Activated B cell treated with CpG ODN at 0.5 μM for 24 hours (primary cell): ENCODE measurements at places on chromosomes 2 and 18. TPM values are rescaled to one million over a fixed set of nuclear protein-coding genes. Genes with fewer than 3 reads are reported as not detected.

The LRP1B gene
- total RNA-seq = not detected in 2 replicates

The KCNG2 gene
- total RNA-seq = not detected in 2 replicates

The ADD2 gene
- 12.5 and 15.4 TPM in 2 replicates for total RNA-seq

The TIGD1 gene
- total RNA-seq = 8.1 and 8.8 TPM in 2 replicates

The MREG gene
- 16.2 and 16.6 TPM in 2 replicates for total RNA-seq

The ABHD1 gene
- total RNA-seq = 0.20 and 1.1 TPM in 2 replicates

The KCNF1 gene
- total RNA-seq = not detected in 2 replicates

DNA sequence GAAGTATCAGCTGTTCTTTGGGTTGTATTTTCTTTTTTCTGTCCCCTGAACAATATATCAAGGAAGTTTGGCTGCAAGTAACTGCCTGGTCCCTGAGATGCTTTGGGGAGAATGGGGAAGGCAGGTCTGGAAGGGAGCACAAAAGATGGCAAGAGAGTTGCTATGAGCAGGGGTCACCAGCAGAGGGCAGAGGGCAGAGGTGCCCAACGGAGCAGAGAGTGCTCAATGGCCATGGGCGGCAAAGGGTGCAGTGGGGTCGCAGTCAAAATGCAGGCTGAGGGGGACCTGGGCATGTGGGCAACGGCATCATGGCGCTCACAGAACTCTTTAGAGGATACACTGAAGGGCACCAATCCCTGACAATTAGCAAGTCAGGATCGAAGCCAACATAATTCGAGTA, 107.7 kb upstream of the ATP8B1 start:
- no peak for DNase-seq

- DNase-seq = no peak
Observed at GRCh38 chr2:47815764-47816163, 32.8 kb downstream of the MSH6 start.

GRCh38 chr18:35289727-35290093, 319 bp downstream of the ZSCAN30 start:
- DNase-seq = no peak

- no peak for DNase-seq
Observed at GRCh38 chr2:233252227-233252626, 754 bp downstream of the ATG16L1 start.

- DNase-seq = no peak
Observed at GRCh38 chr2:232518844-232519243, 1.3 kb upstream of the PRSS56 start.

GRCh38 chr2:162915858-162916257, 77.3 kb upstream of the KCNH7 start:
- no peak for DNase-seq

DNA sequence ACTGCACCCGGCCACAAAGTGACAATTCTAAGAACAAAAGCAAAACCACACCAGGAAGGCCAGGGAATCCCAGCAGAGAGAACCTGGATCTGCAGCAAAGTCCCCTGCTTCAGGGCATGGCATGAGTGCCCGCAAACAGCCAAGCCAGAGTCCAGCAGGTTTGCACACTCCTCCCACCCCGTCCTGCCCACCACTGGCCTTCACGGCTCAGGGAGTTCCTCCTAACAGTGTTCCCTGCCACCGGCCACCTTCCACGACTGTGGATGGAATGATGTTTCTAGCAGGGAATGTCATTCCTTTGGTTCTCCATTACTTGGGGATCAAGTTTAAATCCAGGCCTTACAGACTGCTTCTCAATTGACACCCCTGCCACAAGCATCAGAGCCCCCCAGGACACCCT, 42.0 kb upstream of the B3GNT7 start:
- DNase-seq = no peak

DNA sequence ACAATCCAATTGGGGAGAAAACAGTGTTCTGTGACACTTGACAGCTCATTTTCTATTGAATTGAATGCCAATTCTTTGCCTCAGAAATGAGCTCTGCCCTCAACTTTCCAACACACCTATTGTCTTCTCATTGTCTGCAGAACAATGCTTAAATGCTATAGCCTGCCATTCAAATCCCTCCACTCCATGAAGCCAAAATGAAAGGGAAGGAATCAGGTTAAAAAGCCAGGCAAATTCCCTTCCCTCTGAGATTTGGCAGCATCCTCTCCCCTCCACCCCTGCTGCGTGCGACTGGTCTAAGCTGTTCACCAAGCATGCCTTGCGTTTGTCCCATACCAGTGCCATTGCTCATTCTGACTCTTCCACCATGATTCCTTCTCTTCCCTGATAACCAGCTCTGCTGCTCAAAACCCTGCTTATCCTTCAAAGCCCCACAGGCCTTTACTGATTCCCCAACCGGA, 32.4 kb upstream of the TMEM131 start:
- no peak for DNase-seq

DNA sequence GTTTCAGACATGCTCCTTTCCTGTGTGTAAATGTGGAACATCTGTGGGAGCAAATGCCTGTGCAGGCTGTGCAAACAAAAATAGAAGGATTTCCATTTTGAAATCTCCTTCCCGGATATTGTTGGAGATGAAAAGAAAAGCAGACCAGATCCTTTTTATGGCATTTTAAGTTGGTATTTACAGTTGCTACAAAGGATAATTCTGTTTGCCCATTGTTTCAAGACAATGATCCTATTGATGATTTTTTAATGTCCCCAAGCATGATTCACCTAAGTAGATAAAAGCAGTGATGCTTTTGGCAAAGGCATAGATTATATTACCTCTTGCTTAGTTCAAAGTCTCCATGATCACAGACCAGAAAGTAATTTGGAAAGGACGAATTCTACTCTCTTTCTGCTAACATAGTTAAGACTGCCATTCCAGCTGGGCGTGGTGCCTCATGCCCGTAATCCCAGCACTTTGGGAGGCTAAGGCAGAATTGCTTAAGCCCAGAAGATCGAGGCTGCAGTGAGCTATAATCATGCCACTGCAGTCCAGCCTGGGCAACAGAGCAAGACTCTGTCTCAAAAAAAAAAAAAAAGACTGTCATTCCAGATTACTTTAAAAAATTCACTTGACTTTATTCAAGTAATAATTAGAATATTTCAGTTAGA, 209.6 kb upstream of the SLC39A10 start:
- no peak for DNase-seq

GRCh38 chr2:17804358-17804757, 11.9 kb upstream of the MSGN1 start:
- no peak for DNase-seq

DNA sequence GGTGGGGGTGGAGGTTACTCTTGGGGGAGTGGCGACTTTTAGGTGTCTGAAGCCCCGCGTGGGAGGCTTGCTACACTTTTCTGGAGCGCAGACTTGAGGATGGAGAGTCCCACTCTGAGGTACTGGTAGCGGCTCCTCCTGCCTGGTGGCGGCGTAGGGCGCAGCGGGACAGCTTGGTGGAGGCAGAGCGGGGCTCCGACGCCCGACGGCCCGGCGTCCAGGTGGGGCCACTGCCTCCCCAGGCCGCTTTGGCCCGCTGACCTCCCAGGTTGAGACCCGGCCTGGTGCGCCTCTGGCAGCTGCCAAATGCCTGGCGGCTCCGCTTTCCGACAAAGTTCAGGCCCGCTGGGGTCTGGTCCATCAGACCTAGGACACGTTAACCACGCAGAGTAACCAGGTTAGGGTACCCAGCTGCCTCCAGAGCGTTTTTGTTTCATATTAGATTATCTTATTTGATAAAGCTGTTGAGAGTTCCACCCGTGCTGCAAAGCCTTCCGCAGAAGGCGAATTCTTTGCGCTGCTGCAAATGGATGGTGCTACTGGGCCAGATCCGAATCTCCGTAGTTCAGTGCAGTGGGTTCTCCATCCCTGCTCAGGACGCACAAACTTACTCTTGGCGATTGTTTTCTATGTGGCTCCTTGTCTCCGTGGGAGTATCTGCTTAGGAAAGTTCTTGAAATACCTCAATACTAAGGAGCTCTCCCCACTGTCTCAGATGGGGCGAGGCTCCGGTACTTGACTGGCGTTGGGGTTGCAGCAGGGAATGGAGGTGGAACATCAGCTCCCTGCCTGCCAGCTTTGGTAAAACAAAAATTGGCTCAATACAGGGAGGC, 405.9 kb downstream of the XIRP2 start:
- DNase-seq = no peak

DNA sequence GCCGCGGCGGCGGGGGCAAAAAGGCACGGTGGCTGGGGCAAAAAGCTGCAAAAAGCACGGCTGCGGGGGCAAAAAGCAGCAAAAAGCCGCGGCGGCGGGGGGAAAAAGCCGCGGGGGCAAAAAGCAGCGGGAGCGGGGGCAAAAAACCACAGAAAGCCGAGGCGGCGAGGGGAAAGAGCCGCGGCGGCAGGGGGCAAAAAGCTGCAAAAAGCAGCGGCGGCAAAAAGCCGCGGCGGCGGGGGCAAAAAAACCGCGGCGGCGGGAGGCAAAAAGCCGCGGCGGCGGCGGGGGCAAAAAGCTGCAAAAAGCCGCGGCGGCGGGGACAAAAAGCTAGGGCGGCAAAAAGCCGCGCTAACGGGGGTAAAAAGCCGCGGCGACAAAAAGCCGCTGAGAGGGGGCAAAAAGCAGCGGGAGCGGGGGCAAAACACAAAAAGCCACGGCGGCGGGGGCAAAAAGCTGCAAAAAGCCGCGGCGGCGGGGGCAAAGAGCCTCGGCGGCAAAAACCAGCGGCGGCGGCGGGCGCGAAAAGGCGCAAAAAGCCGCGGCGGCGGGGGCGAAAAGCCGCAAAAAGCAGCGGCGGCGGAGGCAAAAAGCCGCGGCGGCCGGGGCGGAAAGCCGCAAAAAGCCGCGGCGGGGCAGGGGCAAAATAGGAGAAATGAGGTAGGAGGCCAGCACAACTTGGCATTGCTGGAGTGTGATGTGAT, 123.4 kb downstream of the ANKRD30BL start:
- DNase-seq = no peak

DNA sequence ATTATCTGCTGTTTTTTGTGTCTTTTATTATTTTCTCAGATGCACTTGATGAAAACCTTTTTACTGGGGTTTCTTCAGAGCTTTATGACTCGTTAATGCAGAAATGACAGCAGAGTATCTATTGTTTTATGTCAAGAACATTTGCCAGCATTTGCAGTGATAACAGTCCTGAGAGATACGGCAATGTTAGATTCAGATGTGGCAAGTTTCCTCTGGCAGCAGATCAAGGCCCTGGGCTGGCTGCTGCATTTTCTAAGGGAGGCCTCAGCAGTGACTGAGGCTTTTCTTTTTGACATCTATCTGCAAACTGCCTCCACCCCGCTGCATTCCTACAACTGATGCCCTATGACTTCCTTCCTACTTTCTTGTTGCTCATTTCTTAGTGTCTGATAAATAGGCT, 40.2 kb downstream of the EFEMP1 start:
- no peak for DNase-seq

DNA sequence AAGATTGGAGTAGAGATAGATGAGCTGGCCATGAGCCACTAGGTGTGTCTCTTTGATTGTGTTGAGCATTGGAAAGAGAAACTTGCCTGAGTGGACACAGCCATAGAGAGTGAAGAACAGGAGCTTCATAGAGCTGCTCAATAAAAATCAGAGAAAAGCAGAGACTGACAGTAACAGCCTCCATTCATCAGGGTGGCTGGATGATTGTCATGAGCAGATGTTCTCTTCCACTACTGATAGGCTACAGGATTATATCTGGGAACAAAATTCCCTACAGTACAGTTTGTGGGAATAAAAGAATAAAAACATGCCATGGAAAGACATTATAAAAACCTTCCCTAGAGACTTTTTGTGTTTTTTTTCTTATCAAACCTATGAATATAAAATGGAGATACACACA, 404.8 kb upstream of the ACVR2A start:
- DNase-seq = no peak

DNA sequence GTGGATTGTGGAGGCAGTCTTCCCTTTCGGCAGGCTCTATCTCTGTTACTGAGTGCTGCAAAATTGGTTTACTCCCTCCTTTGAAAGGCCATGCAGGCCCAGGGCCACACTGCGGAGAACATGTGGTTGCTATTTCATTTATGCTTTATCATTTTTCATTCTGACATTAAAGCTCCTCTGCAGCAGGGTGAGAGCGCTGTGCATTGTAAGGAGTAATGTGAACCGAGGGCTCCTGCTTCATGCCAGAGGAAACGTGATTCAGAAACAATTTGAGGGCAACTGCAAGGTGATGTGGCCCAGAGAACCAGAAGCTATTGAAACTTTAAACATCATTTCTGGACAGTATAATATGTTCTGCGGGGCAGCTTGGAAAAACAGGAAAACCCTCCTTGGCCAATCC, 341.6 kb upstream of the NT5C1B start:
- DNase-seq = no peak

DNA sequence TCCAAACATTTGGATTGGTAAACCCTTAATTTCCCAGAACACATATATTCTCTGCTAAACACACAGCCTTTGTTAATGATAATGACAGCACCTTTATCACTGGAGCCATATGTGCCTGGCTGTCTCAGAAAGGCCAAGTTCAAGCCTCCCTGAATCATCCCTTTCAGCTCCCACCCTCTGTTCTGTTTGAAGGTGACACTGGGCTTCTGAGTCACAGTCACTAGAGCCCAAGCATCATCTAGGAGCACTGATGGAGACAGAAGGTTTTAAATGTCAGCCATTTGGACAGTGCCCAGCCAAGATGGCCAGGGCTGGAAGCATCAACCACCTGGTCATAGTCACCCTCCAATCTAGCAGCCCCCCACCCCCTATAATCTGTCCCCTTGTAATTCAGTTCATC, 80.6 kb downstream of the NRP2 start:
- DNase-seq = no peak

DNA sequence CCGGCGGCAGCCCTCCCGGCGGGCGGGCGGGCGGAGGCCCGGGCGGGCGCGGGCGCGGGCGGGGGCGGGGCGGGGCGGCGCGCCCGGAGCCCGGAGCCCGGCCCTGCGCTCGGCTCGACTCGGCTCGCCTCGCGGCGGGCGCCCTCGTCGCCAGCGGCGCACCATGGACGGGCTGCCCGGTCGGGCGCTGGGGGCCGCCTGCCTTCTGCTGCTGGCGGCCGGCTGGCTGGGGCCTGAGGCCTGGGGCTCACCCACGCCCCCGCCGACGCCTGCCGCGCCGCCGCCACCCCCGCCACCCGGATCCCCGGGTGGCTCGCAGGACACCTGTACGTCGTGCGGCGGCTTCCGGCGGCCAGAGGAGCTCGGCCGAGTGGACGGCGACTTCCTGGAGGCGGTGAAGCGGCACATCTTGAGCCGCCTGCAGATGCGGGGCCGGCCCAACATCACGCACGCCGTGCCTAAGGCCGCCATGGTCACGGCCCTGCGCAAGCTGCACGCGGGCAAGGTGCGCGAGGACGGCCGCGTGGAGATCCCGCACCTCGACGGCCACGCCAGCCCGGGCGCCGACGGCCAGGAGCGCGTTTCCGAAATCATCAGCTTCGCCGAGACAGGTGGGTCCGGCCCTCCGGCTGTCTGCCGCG, at the start of gene INHBB:
TSS of gene INHBB (plus strand) at position 111 of the 641 bp plus-strand sequence. CDS start at position 164, 53 bp downstream.
- no peak for DNase-seq

DNA sequence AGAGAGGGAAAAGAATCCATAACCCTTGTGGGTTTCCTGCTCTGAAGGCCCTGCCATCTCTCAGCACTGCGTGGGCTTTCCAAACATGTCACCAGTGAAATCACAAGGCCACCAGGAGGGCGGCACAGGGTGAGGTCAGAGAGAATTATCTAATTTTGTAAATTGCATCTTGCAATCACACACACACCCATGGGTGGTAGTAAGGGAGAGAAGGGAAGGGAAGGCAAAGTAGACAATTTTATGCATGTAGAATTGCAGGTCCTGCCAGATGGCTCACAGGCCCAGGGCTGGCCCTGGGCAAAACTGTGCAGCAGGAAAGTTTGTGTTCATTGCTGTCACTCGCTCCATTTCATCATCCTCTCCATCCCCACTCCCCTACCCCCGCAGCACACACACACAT, 21.0 kb upstream of the ZBTB7C start:
- DNase-seq = no peak
